Bronchial smooth muscle cell (primary cell): ENCODE measurements at places on chromosomes 2 and 18. TPM values are rescaled to one million over a fixed set of nuclear protein-coding genes. Genes with fewer than 3 reads are reported as not detected.

The GNLY gene
- total RNA-seq = not detected in 2 replicates

The INPP5D gene
- total RNA-seq = 0.86 and 1.3 TPM in 2 replicates

The STARD7 gene
- total RNA-seq = 70.5 and 81.0 TPM in 2 replicates

The EIPR1 gene
- 22.6 and 25.2 TPM in 2 replicates for total RNA-seq

The PTPRM gene
- 32.0 and 38.7 TPM in 2 replicates for total RNA-seq

The ARHGAP15 gene
- not detected in 2 replicates for total RNA-seq

The REG1B gene
- not detected in 2 replicates for total RNA-seq

The KCTD18 gene
- total RNA-seq = 25.8 and 32.2 TPM in 2 replicates

The AKAIN1 gene
- not detected in 2 replicates for total RNA-seq

The OSBPL1A gene
- total RNA-seq = 47.9 and 59.4 TPM in 2 replicates
